Cortex of kidney (tissue), 1 donor: ENCODE measurements at places on chromosomes 16 and 17.

- DNase-seq: no peak
Measured at GRCh38 chr16:404971-405486, 3.3 kb downstream of the DECR2 start.

GRCh38 chr17:57260325-57261083, 4.2 kb downstream of the MSI2 start:
- DNase-seq: no peak

DNA sequence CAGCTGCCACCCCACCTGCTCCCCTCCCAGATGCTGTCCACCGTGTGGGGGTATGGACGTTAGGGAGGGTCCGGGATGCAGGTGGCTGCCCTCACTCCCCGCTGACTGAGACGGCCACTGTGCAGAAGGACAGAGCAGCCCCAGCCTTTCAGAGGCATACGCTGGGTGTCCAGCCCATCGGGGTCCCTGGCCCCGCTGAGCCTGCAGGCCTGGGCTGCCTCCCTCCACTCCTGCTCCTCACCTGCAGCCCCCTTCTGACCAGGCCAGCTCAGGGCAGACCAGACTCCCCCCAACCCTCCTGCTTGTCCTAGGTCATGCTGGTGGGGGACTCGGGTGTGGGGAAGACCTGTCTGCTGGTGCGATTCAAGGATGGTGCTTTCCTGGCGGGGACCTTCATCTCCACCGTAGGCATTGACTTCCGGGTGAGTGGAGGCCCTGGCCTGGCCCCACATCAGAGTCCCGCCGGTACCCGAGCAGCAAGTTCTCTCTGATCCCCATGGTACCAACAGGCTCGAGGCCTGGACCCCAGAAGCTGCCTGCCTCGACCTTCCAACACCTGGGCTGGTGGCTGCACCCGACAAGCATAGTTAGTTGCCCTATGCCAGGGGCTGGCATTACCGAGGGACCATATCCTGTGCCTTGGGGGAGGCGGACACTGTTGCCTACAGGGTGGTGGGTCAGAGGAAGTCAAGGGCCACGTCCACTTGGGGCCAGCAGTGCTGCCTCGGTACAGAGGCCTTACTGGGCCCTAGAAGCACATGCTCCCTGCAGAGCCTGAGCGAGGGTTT, 1.4 kb downstream of the RAB26 start:
- DNase-seq: no peak

DNA sequence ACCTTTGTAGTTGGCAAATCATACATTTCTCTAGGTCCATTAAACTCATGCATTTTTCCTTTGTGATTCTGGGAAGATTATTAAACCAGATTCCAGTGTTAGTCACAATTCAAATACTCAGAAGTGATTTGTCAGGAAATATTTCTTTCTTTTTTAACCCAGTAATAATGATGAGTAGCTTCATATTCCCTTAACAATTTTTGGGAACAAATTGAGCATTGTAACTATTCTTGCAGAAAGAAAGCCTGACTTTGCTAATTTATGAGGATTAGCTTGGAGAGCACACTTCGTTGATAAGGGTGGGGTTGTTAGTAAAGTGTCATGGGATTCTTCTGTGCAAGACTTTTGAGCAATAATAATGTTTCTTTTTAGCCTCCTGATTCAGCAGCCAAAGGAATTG, 18.7 kb upstream of the KRT24 start:
- no peak for DNase-seq

DNA sequence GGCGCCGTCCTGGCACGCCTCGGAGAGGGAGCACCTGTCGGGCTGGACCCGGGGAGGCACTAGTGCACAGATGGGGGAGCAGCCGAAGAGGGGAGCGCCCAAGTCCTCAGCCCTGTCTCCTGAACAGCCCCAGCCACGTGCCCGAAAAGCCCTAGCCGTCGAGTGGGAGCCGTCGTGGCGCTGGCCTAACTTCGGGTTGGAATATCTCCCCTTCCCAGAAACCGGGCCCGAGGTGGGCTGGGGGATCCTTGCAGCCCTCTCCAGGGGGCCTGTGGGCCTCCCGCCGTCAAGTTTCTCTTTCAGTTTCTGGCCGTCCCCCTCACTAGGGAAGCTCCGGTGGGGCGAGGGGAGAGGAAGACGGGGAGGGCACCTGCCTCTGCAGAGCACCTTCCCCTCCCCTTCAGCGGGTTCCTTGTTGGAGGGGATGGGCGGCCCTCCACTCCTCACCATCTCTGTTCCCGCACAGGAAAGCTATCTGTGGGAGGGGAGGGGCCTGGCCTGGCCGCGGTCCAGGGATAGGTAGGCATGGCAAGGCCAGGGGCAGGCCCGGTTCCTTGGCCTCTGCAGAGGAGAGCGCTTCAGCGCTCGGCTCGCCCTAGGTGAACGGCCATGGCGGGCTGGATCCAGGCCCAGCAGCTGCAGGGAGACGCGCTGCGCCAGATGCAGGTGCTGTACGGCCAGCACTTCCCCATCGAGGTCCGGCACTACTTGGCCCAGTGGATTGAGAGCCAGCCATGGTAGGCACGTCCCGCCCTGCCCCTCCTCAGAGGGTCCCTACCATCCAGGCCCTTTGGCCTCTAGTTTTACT, 709 bp downstream of the STAT5A start:
- DNase-seq: no peak

- DNase-seq: no peak
Measured at GRCh38 chr16:17416461-17417311, 54.1 kb downstream of the XYLT1 start.

- no peak for DNase-seq
Measured at GRCh38 chr17:65301184-65301583, 164.0 kb downstream of the RGS9 start.

GRCh38 chr17:78896091-78896833, 6.7 kb downstream of the CEP295NL start:
- DNase-seq: no peak

DNA sequence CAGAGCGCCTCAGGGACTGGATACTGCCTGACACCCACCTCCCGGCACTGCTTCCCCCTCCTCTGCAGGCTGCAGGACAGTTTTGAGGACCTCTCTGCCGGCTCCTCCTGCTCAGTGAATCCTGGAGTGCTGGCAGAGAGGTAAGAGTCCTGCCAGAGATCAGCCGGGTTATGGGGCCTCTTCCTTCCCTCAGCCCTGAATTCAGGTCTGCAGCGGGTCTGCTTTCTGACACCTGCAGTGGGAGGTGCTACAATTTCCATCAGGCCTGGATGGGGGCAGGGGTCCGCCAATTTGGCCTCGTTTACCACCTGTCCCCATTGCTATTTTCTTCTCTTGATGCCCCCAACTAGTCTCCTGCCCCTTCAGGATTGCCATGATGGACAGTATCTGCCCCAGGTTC, 3.0 kb upstream of the NEURL4 start:
- no peak for DNase-seq

- DNase-seq: no peak
Measured at GRCh38 chr16:64704386-64704785, 417.5 kb downstream of the CDH11 start.

- no peak for DNase-seq
Measured at GRCh38 chr16:11051879-11052808, 107.8 kb downstream of the CLEC16A start.

DNA sequence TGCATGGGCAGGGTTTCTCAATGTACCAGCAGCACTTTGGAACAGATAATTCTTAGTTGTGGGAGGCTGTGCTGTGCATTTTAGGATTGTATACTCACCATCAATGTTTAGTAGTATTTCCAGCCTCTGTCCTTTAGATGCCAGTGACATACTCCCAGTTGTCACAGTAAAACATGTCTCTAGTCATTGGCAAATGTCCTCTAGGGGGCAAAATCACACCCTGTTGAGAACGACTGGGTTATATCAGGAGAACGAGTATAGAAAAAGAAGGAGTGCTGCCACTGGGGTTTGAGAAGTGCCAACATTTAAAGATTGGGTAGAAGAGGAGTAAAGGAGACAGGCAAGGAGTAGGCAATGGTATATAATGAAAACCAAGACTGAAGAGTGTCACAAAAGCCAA, 37.9 kb upstream of the SMIM36 start:
- no peak for DNase-seq

GRCh38 chr17:42096360-42097111, 1.7 kb downstream of the ZNF385C start:
- no peak for DNase-seq
